ENCODE measurements at places on chromosomes 11 and 22.

- no peak for DNase-seq
Observed at GRCh38 chr11:3837793-3838192, 3.0 kb downstream of the RHOG start.

GRCh38 chr11:3659595-3660515, 11.3 kb downstream of the CHRNA10 start:
- DNase-seq = no peak

- peak; percentile 75 for DNase-seq
Observed at GRCh38 chr22:41925783-41926460, 684 bp downstream of the TNFRSF13C start.

DNA sequence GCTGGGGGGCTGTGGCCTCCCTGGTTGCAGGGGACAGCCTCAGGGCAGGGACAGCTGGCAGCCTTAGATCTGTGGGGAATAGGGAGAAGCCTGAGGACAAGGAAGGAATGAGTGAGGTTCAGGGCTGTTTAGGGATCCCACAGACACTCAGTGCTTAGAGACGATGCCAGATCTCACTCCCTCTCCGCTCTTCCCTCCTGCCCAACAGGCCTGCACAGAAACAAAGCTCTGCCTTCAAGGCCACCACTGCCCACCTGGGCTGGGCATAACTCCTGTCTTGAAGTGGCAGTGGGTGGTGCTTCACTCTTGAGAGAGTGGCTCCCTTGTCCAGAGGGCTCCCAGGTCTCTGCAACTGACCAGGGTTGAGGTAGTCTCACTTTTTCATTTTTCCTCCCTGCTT, 13.1 kb upstream of the CENATAC start:
- DNase-seq = no peak

DNA sequence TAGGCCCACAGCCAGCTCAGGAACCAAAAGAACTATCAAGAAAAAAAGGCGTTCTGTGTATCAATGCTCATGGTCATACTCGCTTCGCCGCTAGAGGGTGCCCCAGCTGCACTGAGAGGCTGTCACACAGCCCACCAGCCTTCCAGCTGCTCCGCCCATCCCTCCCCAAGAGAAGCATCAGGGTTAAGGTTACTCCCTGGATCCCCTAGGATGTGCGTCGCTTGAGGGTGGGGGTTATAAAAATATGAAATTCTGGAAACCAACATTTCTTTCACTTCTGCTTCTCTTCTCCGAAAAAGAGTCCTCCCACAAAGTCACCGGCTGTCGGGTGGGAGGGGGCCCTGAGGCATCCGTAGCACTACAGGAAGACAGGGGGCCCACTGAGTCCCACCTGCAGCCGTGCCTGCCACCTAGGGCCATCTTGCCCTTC, 1.7 kb downstream of the CBX6 start:
- DNase-seq = peak; percentile 81

- no peak for DNase-seq
Observed at GRCh38 chr11:12897390-12897789, 111.7 kb upstream of the RASSF10 start.

GRCh38 chr22:37164505-37164887, 14.8 kb upstream of the IL2RB start:
- DNase-seq = no peak

- DNase-seq = no peak
Observed at GRCh38 chr22:27892811-27893210, 26.2 kb downstream of the PITPNB start.

GRCh38 chr22:47625531-47626427, 863.3 kb downstream of the TBC1D22A start:
- DNase-seq = no peak

GRCh38 chr11:65416841-65417701, 5.5 kb upstream of the NEAT1 start:
- no peak for DNase-seq

DNA sequence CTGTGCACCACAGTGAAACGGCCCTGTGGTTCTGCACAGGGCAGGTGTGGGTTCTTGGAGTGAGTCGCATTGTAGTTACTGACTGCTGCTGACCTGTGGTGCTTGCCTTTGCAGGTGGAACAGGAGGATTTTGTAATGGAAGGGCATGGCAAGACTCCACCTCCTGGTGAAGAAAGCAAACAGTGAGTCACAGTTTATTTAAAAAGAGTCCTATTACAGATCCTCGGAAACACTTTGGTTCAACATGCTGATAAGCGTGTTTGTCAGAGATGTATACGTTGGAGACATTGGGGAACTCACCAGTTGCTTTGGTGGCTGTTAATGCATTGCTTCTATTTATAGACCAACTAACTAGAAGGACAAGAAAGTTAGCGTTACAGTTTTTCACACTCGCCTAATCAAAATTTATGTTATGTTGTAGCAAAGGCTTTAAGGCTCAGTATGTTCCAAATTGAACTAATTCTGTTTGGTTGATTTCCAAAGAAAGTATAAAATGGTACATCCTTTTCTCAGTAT, 21.7 kb upstream of the TNRC6B start:
- no peak for DNase-seq

DNA sequence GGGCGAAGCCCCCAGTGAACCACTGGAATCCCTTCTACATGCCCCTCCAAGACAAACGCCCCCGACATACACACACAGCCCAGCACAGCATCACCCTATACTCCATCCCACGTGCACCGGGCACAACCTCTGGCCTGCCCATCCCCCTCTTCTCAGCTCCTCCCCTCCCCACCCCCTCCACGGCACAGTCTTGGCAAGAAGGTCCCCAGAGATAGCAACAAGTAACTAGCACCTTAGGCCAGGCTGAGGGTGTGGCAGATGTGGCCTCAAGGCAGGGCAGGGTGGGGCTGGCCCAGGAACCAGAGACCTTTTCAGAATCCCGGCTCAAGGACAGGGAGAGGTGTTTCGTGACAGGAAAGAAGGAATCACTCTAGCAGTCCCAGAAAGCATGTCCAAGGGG, 54.3 kb downstream of the CYTH4 start:
- DNase-seq = no peak

GRCh38 chr11:2678396-2678795, 21.4 kb downstream of the KCNQ1OT1 start:
- no peak for DNase-seq

GRCh38 chr11:37946155-37946766, 1348.2 kb upstream of the RAG2 start:
- DNase-seq = no peak

DNA sequence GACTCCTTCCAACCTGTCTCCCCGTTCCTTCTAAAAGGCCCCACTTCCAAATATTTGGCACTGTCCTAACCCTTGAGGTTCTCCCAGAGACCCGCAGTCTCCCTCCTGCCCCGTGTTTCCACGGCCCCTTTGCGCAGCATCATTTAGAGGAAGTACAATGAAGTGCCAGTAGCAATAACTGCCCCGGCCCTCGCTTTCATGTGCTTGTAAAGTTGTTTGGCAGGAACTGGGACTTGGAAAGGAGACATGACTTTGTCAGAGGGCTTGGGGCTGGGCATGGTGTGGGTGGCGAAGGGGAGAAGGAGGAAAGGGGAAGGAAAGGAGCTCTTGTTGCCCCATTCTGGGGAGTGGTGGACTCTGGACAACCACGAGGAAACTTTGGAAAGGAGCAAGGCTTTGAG, 2.6 kb downstream of the CD44 start:
- no peak for DNase-seq

DNA sequence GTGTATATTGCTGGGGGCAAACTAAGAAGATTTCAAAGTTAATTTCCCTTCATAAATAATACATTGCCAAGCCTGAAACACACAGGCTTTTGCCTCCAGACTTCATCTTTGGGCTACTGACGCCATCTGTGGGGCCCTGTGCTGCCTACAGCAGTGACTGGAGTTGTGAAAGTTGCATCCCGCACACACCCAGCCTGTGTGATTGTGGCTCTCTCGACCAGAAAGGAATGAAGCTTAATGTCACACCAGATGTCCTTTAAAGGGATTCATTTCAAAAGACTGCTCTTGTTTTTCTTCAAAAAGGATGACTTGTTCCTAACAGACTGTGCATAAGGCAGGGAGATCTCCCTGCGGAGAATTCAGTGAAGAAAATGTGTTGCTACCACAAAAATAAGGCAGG, 210.5 kb downstream of the FAM181B start:
- no peak for DNase-seq

GRCh38 chr11:58693026-58693425, 38.7 kb downstream of the GLYAT start:
- DNase-seq = no peak

GRCh38 chr22:36546092-36546804, 17.3 kb upstream of the EIF3D start:
- no peak for DNase-seq

DNA sequence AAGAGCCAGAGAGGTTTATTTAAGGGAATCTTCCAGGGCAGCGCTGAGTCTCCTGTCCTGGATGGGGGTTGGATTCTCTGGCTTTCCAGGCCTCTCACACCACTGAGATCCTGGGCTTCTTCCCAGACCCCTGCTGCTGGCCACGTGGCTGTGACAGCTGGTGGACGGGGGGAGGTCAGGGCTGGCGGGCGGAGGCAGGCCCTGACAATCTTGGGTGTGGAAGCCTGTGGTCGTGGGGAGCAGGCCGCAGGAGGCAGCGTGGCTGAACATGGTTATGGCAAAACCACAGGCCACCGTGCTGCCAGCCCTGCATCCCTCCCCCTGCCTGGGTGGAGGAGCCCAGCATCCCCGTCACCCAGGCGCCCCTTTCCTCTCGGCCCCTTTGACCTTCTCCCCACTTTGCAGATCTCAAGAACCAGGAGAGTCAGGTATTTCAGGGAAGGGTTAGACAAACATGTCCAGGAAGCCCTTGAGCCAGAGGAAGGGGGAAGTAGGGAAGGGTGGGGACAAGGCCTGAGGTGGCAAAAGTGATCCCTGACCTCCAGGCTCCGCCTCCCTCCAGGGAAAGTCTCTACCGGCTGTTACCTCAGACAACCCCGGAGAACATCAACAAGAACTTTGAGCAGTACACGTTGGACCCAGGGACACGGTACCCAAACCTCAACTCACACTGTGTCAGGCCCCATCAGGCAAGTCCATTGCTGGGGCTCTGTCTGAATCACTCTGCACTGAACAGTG, 111.8 kb downstream of the MICAL2 start:
- DNase-seq = no peak

- no peak for DNase-seq
Observed at GRCh38 chr22:20396639-20397038, 2.7 kb downstream of the ZNF74 start.

- DNase-seq = no peak
Observed at GRCh38 chr11:76251226-76251575, 44.9 kb upstream of the WNT11 start.

DNA sequence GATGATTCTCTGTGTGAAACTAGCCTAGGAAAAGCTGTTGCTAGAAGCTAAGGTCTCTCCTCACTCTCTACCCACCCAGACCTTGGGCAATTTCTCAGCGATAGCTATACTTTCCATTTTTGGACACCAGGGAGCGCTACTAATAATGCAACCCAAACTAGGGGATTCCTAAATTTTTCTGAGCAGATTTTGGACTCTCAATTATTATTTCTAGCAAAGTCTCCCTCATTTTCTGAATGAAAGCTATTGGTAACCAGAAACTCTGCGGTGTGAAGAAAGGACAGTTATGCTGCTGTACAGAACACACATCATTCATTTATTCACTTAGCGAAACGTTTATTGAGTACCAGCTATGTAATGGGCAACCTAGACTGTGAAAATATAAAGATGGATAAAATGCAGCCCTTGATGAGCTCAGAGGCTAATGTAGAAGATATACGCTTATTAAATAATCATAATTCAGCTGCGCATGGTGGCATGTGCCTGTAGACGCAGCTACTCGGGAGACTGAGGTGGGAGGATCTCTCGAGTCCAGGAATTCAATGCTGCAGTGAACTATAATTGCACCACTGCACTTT, 6.1 kb upstream of the STIM1 start:
- peak; percentile 47 for DNase-seq

- DNase-seq = no peak
Observed at GRCh38 chr11:129625930-129626329, 189.7 kb upstream of the TMEM45B start.

DNA sequence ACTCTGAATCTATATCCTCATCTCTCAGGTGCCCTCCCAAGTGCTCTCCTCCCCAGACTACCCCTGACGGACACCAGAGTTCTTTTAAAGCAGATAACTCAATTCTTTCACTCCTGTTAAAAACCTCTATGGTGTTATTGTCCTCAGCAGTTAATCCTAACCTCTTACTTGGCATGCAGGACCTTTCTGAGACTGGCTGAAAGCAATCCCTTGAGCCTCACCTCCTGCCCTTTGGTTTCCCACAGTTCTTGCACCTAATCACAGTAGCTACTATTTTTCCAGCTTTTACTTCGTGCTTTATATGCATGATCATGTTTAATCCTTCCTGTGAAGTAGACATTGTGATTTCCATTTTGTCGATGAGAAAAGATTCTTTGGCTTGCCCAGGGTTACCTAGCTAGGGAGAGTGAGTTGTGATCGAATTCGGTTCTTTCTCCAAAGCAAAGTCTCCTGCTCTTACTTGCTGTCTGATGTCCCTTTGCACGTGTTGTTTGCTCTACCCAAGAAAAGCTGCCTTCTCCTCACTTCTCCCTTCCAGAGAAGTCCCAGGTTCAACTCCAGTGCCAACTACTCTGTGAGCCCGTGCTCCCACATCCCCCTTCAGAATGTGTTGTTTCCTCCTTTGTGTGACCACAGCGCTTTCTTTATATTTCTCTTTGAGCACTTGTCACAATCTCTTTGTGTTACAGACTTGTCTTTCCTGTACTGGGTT, 2.1 kb downstream of the UBE2L3 start:
- no peak for DNase-seq
